ENCODE measurements at places on chromosomes 6 and 20.

DNA sequence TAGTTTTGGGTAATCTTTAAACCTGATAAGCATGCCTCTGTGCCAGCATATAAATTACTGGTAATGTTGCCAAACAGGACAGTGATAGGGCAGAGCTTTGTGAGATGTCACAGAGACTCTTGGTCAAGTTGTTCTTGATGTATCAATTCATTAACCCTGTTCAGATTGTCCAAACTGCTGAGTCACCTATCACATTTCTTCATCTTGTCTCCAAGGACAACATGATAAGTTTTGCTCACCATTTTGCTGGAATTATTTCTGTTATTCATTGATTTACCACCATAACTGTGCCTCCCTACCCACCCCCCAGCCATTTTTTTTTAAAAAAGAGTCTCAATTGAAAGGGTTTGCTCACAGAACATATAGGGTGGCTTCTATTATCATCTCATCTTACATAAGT, 19.5 kb upstream of the GMNN start:
- peak; percentile 52 for DNase-seq

DNA sequence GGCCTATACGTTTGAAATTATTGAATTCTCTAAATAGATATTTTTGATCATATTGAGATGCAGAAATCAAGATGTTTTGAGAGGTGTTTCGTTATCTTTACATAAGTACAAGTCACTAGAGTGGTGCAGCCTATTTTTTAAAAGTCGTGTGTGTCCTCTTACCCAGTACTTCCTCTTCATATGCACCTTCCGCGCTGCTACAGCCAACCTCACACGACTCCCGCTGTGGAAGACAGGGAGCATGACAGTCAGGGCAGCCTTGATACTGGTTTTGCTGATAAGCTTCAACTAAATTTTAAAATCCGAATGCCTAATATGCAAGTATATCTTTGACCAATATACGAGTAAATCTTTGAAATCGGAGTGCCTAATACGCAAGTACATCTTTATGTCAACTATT, 16.3 kb downstream of the ROS1 start:
- no peak for DNase-seq

DNA sequence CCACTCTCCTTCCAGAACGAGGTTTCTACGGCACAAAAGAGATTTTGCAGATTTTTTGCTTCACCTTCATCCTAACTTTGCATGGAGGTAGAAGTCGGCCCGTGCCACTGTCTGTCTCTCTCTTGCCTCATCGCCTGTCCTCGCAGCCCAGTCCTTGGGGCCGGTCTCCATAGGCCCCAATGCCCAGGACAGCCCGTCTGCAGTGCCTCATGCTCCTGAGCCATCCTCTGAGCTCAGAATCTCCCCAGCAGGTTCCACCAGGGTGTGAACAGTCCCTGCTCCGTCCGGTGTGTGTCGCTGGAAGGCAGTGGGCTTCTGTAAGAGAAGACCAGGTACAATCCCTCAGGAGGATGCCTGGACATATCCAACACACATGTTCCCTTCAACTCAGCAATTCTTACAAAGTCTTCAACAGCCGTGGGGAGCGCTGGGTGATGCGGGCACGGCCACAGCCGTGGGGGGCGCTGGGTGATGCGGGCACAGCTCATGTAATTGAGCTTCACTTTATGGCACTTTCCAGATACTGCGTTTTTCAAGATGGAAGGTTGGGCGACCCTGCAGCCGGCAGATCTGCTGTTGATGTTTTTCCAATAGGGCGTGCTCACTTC, 231.9 kb downstream of the DLL1 start:
- DNase-seq: no peak

- no peak for DNase-seq
Measured at GRCh38 chr20:3479025-3479424, 8.2 kb downstream of the ATRN start.

DNA sequence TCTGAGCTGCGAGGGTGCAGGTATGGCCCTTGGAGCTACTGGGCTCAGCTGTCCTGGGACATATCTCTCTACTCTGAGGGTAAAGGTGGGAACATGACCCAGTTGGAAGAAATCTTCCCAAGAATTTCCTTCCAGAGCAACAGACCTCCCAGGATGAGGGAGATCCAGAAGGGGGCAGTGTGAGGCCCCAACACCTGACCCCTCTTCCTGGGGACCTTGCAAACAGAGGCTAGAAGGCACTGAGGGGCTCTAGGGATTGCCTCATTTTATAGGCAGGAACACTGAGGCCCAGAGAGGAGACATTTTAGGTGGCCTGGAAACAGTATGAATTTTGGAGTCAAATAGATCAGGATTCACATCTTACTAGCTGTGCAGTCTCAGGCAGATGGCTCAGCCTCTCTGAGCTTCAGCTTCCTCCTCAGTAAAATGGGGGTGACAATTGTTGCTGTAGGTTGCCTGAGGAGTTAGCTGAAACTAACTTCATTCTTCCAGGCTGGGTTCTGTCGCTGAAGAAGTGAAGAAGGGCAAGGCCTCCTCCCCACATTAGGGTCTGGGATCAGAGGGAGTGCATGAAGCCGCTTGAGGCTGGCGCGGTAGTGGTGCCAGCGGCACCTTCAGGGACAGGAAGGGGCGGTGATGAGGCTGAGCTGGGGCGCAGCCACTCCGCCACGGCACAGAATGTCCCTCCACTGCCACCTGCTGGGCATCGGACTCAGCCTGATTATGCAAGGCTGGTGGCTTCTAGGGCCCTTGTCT, 11.4 kb downstream of the KCNK17 start:
- peak; percentile 92 for DNase-seq

- DNase-seq: no peak
Measured at GRCh38 chr6:6438286-6438685, 117.8 kb upstream of the F13A1 start.

- no peak for DNase-seq
Measured at GRCh38 chr6:136822046-136822375, 381 bp upstream of the PEX7 start.

- no peak for DNase-seq
Measured at GRCh38 chr6:111478064-111478476, 4.9 kb downstream of the REV3L start.

GRCh38 chr6:90295854-90296340, 746 bp downstream of the BACH2 start:
- DNase-seq: peak; percentile 69

Data from K562 (cell line).